ENCODE measurements at places on chromosomes 11 and 22. TPM values are rescaled to one million over a fixed set of nuclear protein-coding genes. Genes with fewer than 3 reads are reported as not detected.

CHEK1 gene
- total RNA-seq = 57.5 TPM

BSCL2 gene
- 128 TPM for total RNA-seq

DEPDC7 gene
- total RNA-seq = 6.9 TPM

GRCh38 chr11:123145661-123146060, 49.4 kb downstream of the CLMP start:
- no peak for DNase-seq

- DNase-seq = peak; percentile 16
These were observed 33.4 kb downstream of the PGR start for GRCh38 chr11:101096036-101096704.

VEGFB gene
- 28.8 TPM for total RNA-seq

- DNase-seq = peak; percentile 36
These were observed 1.6 kb upstream of the TH start for GRCh38 chr11:2173150-2173693.

CLDN5 gene
- total RNA-seq = not detected

DNA sequence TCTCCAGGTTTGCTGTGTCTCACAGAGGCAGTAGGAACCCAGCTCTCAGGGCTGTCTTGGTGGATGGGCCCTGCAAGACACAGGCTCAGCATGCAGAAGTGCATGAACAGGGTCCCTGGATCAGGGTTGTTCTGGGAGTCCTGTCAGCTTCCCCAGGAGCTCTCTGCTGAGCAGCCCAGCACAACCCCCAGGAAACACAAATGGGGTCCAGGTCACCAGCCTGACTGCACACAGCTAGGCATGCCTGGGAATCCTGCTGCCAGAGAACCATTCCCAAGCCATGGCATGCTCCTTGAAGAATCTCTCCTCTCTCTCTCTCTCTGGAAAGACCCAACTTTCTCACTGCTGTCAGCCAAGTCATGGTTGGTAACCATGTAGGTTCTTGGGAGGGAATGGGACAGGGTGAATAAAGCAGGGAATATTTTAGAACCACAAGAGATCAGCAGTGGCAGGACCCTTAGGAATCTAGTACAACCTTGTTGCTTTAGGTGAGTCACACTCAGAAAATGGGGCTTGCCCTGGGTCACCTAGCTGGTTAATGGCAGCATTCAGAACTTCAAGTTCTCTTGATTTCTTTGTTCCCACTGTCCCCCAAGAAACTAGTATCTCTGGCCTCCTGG, 21.4 kb downstream of the TUB start:
- no peak for DNase-seq

CPT1A gene
- 21.8 TPM for total RNA-seq

DNA sequence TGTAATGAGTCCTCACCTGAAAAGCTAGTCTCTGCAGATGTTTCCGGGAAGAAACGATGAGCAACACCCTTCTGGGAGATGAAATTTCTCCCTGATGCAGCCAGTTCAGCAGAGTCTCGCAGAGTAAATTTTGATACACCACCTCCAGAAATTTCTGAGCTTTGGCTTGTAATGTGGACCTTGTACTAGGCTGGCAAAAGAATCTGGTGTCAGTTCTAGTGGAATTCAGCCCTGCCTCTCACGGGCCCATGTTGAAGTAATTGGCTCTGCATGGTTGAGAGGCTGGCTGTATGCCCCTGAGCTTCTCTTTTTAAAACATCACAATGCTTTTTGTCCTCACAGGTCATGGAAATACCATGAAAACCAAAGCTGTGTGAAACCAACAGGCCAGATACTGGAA, at the start of gene GLYAT:
TSS of gene GLYAT (minus strand) at position 125 of the 400 bp plus-strand sequence. CDS start 7,447 bp downstream, outside the sequence.
- DNase-seq = no peak

DNA sequence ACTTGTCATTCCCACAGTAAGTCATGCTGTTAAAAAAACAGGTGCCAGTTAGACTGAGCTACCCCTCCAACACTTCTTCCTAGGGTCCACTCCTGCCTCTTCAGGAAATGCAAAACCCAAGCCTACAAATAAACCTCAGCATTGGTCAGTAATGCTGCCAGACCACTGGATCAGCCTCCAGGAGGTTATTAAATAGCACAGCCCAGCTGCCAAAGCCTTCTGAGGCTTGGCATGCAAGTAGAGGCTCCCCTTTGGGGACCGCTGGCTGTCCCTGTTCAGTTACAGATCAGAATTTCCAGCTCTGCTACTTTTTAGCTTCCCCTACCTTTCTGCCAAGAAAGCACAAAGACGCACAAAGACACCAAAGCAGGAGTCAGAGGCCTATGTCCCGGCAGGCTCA, 33.3 kb downstream of the ABTB2 start:
- DNase-seq = no peak

OR52I2 gene
- total RNA-seq = not detected

DNA sequence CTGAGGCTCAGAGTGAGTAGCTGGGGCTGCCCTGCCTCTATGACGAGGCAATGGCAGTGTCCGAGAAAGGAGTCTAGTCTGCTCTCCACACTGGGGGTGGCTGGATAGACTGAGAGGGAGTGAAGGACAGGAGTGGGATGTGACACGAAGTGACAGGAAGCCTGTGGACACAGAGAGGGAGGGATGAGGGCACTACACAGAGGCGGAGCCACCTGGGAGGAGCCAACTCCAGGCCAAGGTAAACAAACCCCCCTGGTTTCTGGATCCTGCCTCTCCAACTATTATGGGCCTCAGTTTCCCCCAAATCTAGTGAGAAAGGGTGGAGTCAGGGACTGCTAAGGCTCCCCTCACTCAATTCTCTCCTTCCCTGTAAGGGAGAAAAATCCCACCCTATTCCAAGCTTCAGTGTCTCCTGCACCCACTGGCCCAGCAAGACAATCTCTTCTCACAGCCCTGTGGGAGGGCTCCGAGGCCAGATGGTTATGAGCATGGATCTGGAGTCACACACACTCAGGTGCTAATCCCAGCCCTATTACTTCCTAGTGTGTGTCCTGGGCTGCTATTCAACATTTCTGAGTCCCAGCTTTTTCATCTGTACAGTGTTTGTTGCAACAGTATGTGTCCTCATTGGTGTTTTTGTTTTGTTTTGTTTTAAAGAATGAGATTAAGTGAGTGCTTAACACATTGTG, 24.9 kb downstream of the ASPHD2 start:
- no peak for DNase-seq

DNA sequence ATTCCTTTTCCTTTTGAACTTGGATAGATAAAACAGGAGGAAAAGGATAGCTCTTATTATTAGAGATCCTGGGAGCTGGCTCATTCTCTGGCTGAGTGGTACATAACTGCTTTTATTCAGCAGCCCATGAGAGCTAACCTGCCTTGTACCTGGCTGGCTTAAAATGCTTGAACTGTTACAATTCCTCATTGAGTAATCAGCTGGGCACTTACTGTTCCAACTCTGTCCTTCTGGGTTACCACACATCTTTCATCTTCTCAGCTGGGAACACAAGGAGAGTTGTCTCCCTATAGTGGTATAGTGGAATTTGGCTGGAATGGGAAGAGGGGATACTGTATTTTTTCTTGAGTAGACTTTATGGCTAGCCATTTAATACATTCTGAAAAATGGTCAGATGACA, 39.8 kb upstream of the SPTBN2 start:
- no peak for DNase-seq

- DNase-seq = no peak
These were observed 826.5 kb downstream of the KCNA4 start for GRCh38 chr11:29190313-29190712.

OR6A2 gene
- total RNA-seq = 0.43 TPM

PNPLA3 gene
- total RNA-seq = 5.2 TPM

GRCh38 chr11:61056981-61057380, 45.3 kb upstream of the CD5 start:
- no peak for DNase-seq

DNA sequence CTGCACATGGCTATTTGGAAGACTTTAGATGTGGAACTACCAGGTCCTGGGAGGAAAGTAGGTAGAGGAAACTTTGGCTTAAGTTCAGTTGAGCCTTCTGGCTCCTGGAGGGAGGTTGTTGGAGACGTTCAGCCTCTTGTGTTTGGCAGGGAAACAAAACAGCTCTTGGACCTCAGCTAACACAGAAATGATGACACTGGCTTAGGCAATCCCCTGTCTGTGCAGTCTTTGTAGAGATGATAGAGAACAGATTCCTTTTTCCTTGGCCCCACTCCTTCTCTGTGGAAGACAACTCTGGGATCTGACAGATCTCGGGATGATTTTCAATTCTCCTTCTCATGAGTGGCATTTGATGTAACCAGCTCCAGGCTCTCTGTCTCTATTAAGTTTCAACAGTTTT, 428.5 kb downstream of the TMEM135 start:
- DNase-seq = no peak

GRCh38 chr11:11798586-11799438, 43.0 kb upstream of the USP47 start:
- DNase-seq = peak; percentile 51

OR51E2 gene
- total RNA-seq = 0.37 TPM

- DNase-seq = no peak
These were observed 25.8 kb downstream of the RCN1 start for GRCh38 chr11:32116668-32117067.

- no peak for DNase-seq
These were observed 75.0 kb downstream of the CDKN1C start for GRCh38 chr11:2810411-2811205.
